Regular cardiac myocyte (primary cell): ENCODE measurements at places on chromosomes 3 and 15. TPM values are rescaled to one million over a fixed set of nuclear protein-coding genes. Genes with fewer than 3 reads are reported as not detected.

The AMOTL2 gene
- 96.4 and 184 TPM in 2 replicates for total RNA-seq

The STT3B gene
- total RNA-seq, result 247 and 301 TPM in 2 replicates

The PSTPIP1 gene
- 0.56 and 1.3 TPM in 2 replicates for total RNA-seq

The TTC14 gene
- total RNA-seq, result 31.6 and 32.6 TPM in 2 replicates

The CEP152 gene
- total RNA-seq, result 9.6 and 11.3 TPM in 2 replicates

The WDR49 gene
- under 0.01 TPM in 1 of 2 replicates, not detected in the other for total RNA-seq

The KY gene
- 0.56 and 0.96 TPM in 2 replicates for total RNA-seq

The RARRES1 gene
- total RNA-seq, result 20.1 and 111 TPM in 2 replicates

The ARPP21 gene
- total RNA-seq, result 2.0 and 6.5 TPM in 2 replicates

The DYNLT2B gene
- 7.0 and 12.5 TPM in 2 replicates for total RNA-seq

The RTP3 gene
- total RNA-seq, result not detected in 2 replicates

The TRAIP gene
- total RNA-seq, result 1.4 and 9.0 TPM in 2 replicates

The RHOV gene
- total RNA-seq, result not detected in 2 replicates
